ENCODE measurements at places on chromosomes 6 and 20. TPM values are rescaled to one million over a fixed set of nuclear protein-coding genes. Genes with fewer than 3 reads are reported as not detected.

DNA sequence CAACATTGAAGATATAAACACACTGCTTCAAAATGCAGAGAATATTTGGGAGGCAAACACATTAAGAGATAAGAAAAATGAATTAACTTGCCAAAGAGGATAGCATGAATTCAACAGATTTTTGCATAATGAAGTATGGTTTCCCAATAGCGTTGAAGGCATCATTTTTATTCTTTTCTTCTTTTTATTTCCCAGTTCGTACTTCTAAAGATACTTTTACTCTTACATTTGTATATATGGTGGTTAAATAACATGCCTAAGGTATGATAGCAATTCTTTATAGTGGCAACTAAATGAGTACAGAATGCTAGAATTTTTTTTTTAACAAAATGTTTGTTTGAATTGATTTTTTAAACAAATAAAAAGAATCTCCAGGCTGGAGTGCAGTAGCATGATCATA is 473.4 kb upstream of the MARCKS start:
- H3K4me3 ChIP-seq: no peak overlapping the region
- H3K27ac ChIP-seq: no peak overlapping the region
- H3K36me3 ChIP-seq: no peaks in the 10 kb centered on the region
- no peak for DNase-seq
- H3K4me1 ChIP-seq: no peaks in the 10 kb centered on the region

DNA sequence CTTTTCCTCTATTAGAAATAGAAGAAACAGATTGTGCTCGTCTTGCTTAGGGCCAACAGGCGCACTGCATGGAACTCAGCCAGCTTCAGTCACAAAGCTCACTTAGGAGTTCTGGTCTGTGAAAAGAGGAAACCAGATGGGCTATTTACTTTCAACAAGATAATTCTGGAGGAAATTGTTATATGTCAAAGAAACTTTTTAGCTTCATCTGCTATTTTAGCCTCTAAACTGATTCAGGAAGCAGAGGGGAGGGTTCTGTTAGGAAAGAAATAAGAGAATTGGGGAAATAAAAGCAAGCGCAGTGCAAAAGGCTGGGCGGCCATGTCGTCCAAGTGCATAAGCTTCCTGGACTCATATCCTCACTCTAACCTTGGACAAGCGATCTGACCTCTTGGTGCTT is 21.3 kb downstream of the PRKN start:
- no peak overlapping the region for H3K4me3 ChIP-seq
- H3K36me3 ChIP-seq: no peaks in the 10 kb centered on the region
- H3K4me1 ChIP-seq: no peaks in the 10 kb centered on the region
- H3K27ac ChIP-seq: no peak overlapping the region
- DNase-seq: peak; percentile 26

DNA sequence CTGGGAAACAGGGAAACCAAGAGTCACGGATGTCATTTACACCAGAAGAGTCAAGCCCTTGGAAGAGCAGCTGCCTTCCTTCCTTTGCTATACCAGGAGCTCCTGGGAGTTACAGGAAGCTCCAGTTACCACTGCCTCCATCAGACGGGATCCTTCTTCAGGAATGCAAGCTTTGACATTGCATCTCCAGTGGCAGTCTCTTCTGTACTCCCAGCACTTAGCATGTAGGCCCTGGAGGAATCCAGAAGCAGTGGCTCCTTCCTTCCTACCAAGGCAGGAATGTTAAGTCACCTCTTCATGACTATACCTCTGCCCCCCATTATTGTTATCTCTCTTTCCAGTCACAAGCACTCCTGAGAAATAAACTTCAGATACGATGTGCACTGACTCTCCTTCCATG is 836.0 kb downstream of the MAFB start:
- H3K4me3 ChIP-seq: no peak overlapping the region
- DNase-seq: no peak
- no peaks in the 10 kb centered on the region for H3K36me3 ChIP-seq
- H3K4me1 ChIP-seq: peaks cover 3% of the 10 kb centered on the region

DNA sequence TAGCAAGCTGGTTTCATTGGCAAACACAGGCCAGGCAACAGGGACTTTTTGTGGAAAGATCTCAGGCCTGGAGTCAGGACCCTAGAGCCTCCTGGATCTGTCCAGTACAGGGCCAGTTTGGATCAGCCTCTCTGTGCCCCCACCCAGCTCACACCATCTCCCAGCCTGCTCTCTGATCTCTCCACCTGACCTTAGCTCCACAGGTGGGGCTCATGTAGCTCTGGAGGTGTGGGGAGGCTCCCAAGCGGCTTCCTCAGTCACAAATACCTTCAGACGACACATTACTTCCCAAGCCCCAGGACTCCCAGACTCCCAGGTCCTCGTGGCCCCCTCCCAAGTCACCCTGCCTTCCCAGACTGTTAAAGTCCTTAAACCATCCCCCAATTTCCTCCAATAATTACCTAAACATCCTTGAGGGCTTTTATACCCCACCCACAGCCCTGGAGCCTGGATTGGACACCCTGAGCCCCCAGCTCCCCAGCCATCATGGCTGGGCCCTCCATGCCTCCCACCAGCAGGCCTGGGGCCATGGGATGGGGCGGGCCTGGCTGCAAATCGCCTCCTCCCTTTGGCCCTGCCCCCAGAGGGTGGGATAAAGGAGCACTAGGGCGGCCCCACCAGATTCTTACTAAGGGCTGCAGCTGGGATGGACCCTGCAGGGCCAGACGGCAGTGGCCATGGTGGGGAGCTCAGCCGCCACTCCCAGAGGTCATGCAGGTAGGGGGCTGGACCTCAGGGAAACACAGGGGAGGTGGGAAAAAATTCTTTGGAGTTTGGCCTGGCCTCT is 15.9 kb upstream of the FANCE start:
- no peak for DNase-seq
- no peak overlapping the region for H3K4me3 ChIP-seq
- H3K4me1 ChIP-seq: peaks cover 21% of the 10 kb centered on the region
- H3K27ac ChIP-seq: no peak overlapping the region

DNA sequence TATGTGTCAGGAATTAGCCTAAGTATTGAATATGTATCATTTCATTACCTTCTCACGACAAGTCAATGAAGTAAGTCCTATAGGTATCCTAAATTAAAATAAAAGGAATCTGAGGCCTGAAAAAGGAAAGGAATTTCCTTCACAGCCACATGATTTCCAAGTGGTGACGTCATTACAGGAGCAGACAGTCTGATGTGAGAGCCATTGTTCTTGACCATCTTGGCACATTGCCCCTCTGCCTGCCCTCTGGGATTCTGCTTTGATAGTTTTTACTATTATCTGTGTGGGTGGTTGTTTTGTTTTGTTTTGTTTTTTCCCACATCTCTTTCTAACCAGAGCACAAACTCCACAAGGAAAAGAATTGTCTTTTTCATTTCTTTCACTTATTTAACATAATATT is 219.8 kb upstream of the UFL1 start:
- H3K4me3 ChIP-seq: no peak overlapping the region
- DNase-seq: no peak
- H3K27ac ChIP-seq: no peak overlapping the region

DNA sequence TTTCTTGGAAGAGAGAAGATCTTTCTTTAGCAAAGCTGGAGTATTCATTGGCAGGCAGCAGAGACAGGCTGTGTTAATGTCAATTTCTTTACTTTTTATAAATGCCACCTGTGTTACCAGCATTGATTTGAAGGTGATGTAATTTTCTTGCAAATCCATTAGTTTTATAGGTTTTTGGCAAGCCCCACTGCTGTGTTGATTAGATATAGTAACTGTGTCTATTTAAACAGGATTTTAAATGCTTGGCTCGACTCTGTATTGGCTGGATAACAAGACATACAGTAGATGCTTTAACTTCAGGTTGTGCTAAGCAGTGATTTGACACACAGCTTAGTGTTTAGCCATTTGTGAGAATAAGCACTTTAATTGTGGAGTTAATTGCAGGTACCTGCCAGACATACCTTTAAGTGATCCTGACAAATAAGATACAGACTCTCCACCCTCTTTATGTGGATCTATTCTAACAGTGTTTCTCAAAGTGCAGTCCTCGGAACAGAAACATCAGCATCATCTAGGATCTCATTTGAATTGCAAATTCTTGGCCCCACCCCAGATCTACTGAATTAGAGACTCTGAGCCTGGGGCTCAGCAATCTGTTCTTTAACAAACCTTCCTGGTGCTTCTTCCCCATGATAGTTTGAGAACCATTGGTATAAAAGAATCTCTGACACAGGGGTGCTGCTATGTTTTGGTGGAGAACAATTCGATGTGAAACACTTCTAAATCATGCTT is 397.5 kb downstream of the HDGFL1 start:
- no peaks in the 10 kb centered on the region for H3K4me1 ChIP-seq
- no peak for DNase-seq
- H3K27me3 ChIP-seq: no peaks in the 10 kb centered on the region
- H3K27ac ChIP-seq: no peak overlapping the region

DNA sequence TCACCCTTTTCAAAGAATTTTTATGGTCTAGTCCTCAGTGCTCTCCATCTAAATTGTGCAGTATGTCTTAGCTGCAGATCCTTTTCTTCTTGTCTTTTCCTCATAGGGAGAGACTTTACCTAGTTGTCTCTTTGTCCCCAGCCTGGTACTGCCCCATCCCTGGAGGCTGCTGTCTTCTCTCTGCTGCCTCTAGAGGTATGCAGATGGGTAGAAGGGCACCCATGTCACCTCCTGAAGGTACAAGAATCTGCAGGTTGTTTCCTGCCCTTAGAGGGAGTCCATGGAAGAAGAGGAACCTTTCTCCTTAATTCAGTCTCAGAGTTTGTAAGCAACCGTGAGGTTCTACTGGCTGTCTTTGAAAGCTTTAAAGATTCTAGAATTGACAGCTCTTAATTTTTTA is 39.1 kb downstream of the MCM8 start:
- H3K27ac ChIP-seq: no peak overlapping the region
- H3K36me3 ChIP-seq: peaks cover 4% of the 10 kb centered on the region
- H3K4me1 ChIP-seq: no peaks in the 10 kb centered on the region
- H3K4me3 ChIP-seq: no peak overlapping the region
- no peaks in the 10 kb centered on the region for H3K27me3 ChIP-seq

The KCNQ5 gene
- not detected for polyA plus RNA-seq

The TMEM170B gene
- polyA plus RNA-seq: 1.0 TPM

The SUMO4 gene
- polyA plus RNA-seq: not detected
